Caco-2 (cell line): ENCODE measurements at places on chromosomes 7 and 10. TPM values are rescaled to one million over a fixed set of nuclear protein-coding genes. Genes with fewer than 3 reads are reported as not detected.
A peak's percentile ranks its signal among the peaks of the same experiment; 100 is the strongest.

GRCh38 chr7:46396481-46396880 is 475.4 kb upstream of the IGFBP3 start:
- H3K4me1 ChIP-seq, result 0 out of 2 replicates have a peak, but pooled peaks cover 8% of the 10 kb centered on the region
- no peak overlapping the region for H3K27ac ChIP-seq
- H3K27me3 ChIP-seq, result no peaks in the 10 kb centered on the region
- DNase-seq, result no peak
- no peaks in the 10 kb centered on the region for H3K36me3 ChIP-seq

DNA sequence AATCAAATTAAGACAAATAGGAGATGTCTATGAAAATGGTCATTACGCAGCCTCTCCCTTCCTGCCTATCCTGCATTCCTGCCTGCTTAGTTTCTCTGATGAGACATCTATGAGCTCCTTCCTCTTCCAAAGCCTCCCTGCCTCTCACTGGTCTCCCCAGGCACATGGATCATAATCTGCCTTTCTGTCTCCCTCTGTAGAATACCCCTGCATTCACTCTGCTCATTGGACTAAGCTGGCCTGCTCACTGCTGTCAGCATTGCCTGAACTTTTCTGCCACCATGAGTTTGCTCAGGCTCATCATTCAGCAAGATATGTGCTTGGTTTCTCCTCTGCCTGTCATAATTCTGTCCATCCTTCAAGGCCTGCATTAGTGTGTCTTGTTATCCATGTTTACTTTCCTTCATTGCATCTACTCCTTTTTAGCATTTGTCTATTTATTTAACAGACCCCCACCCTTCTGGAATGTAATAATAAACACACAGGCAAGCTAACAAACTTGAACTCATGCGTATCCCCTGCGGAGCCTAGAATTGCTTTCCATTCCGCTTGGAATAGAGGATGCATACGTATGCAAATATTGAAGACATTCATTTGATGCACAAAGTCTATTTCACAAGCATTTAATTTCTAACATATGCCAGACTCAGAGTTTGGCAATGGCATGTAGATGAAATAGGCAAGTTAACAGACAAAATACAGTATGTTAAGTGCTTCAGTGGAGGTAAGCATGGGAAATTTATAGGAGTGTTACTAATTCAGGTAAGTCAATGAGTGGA is 88.3 kb downstream of the PTPRZ1 start:
- H3K27ac ChIP-seq, result no peak overlapping the region
- peak; percentile 4 for DNase-seq
- H3K27me3 ChIP-seq, result no peaks in the 10 kb centered on the region
- no peak overlapping the region for H3K4me3 ChIP-seq
- no peaks in the 10 kb centered on the region for H3K36me3 ChIP-seq
- H3K4me1 ChIP-seq, result no peaks in the 10 kb centered on the region

- no peaks in the 10 kb centered on the region for H3K36me3 ChIP-seq
- DNase-seq, result peak; percentile 78
- H3K27ac ChIP-seq, result peak overlapping the region; percentile 69
- peak overlapping the region; percentile 92 for H3K4me3 ChIP-seq
These were observed 28.9 kb downstream of the SKIDA1 start for GRCh38 chr10:21496343-21497176.

GRCh38 chr7:24728503-24729364 is 28.5 kb downstream of the GSDME start:
- H3K27ac ChIP-seq, result no peak overlapping the region
- no peak for DNase-seq
- H3K4me3 ChIP-seq, result no peak overlapping the region
- no peaks in the 10 kb centered on the region for H3K27me3 ChIP-seq
- H3K4me1 ChIP-seq, result peaks cover 15% of the 10 kb centered on the region

COL13A1 gene
- not detected in 2 replicates for total RNA-seq

ALOX5 gene
- total RNA-seq, result not detected in 2 replicates

DNA sequence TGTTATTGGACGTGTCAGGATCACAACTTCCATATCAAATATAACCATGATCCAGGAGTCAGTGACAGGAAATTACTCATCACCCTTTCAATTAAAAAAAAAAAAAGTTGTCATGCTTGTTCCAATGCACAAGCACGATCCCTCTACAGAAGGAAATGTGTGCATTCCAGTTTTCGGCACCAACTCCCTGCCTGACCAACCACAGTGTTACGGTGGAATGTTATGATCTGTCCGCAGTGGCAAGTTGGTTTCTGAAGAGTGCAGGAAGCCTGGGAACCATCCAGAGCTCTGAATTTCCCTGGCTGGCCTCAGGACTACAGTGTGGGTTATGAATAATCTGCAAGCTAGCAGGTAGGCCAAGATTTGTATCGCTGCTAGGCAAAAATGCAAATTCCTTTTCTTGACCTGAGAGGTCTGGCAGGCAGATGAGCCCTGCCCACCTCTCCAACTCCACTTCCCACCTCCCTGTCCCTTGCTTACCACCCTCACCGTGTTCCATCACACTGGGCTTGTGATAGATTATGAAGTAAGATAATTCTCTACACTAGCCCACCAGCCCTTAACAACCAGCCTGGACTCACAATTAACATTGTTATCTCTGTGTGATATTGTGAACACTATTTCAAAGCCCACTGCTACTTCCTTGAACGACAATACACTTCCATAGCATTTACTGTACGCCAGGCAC is 20.4 kb downstream of the FRMPD2 start:
- no peak for DNase-seq
- no peaks in the 10 kb centered on the region for H3K27me3 ChIP-seq
- H3K4me3 ChIP-seq, result no peak overlapping the region

GRCh38 chr10:32377458-32378259 is 30.7 kb upstream of the EPC1 start:
- DNase-seq, result no peak
- H3K4me3 ChIP-seq, result peak overlapping the region; percentile 70
- no peaks in the 10 kb centered on the region for H3K36me3 ChIP-seq
- H3K4me1 ChIP-seq, result peaks cover 5% of the 10 kb centered on the region; the same call in 1 of the 2 replicates
- H3K27me3 ChIP-seq, result no peaks in the 10 kb centered on the region

DNA sequence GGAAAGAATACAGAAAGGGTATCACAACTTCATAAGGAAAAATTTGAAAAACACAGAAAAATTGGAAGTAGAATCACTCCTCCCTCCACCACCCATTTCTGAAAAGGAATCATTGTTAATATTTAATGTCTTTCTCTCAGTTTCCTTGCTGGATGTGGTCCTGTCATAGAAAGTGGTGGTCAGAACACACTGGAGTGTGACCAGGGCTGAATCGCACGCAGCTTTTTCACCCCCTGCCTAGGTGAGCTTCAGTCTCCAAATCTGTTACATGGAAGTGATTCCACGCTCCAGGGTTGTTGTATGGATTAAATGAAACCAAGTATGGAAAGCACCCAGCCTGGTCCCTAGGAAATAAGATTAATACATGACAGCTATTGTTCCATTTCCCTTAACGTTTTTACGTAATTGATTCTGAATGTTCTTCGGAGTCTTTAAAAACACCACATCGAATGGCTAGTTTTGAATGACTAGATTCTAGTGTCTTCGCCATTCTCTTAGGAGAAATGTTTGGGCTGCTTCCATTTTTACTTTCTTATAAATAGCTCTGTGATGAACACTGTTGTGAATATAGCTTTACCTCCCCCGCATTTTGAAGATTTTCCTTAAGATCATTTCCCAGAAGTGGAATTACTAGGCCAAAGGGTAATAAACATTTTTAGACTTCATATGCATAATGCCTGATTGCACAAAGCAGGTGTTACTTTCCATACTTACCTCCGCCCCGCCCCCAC is 10.9 kb upstream of the DUSP5 start:
- H3K27ac ChIP-seq, result peak overlapping the region; percentile 77
- H3K4me1 ChIP-seq, result peaks cover 50% of the 10 kb centered on the region
- no peaks in the 10 kb centered on the region for H3K36me3 ChIP-seq
- DNase-seq, result no peak
- H3K27me3 ChIP-seq, result no peaks in the 10 kb centered on the region
- no peak overlapping the region for H3K4me3 ChIP-seq

DNA sequence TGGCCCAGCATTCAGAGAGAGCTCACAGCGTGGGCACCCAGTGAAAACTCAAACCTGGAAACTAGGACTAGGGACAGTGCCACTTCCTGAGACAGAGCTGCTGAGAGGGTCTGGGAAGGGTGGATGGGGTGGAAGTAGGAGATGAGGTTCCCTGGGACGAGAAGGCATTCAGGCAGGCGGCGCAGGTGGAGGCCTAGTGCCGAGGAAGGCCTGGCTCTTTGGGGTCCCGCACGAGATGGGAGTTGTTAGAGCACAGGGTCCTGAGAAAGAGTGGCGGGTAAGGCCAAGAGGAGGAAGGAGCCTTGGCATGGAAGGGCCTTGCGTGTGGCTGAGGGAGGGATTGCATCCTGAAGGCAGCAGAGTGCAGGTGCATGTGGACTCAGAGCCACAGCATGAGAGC is 129.8 kb upstream of the SH2B2 start:
- peaks cover 21% of the 10 kb centered on the region for H3K4me1 ChIP-seq
- H3K27ac ChIP-seq, result peak overlapping the region; percentile 15
- H3K27me3 ChIP-seq, result no peaks in the 10 kb centered on the region
- H3K36me3 ChIP-seq, result peaks cover 1% of the 10 kb centered on the region; the same call in 1 of the 2 replicates

- H3K27me3 ChIP-seq, result no peaks in the 10 kb centered on the region
- H3K4me3 ChIP-seq, result no peak overlapping the region
- DNase-seq, result no peak
- H3K27ac ChIP-seq, result no peak overlapping the region
- H3K4me1 ChIP-seq, result no peaks in the 10 kb centered on the region
- H3K36me3 ChIP-seq, result no peaks in the 10 kb centered on the region
These were observed 166.8 kb upstream of the HABP2 start for GRCh38 chr10:113386005-113386404.

DNA sequence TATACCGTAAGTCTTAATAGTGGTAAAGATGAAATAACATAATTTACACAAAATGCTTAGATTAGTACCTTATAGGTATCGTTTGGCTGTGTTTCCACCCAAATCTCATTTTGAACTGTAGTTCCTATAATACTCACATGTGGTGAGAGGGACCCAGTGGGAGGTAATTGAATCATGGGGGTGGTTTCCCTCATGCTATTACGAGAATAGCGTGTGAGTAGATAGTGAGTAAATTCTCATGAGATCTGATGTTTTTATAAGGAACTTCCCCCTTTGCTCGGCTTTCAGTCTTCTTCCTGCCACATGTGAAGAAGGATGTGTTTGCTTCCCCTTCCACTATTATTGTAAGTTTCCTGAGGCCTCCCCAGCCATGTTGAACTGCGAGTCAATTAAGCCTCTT is 426.3 kb upstream of the POT1 start:
- H3K27ac ChIP-seq, result no peak overlapping the region
- no peak overlapping the region for H3K4me3 ChIP-seq
- no peaks in the 10 kb centered on the region for H3K4me1 ChIP-seq
- no peaks in the 10 kb centered on the region for H3K36me3 ChIP-seq
- no peaks in the 10 kb centered on the region for H3K27me3 ChIP-seq
- no peak for DNase-seq

DNA sequence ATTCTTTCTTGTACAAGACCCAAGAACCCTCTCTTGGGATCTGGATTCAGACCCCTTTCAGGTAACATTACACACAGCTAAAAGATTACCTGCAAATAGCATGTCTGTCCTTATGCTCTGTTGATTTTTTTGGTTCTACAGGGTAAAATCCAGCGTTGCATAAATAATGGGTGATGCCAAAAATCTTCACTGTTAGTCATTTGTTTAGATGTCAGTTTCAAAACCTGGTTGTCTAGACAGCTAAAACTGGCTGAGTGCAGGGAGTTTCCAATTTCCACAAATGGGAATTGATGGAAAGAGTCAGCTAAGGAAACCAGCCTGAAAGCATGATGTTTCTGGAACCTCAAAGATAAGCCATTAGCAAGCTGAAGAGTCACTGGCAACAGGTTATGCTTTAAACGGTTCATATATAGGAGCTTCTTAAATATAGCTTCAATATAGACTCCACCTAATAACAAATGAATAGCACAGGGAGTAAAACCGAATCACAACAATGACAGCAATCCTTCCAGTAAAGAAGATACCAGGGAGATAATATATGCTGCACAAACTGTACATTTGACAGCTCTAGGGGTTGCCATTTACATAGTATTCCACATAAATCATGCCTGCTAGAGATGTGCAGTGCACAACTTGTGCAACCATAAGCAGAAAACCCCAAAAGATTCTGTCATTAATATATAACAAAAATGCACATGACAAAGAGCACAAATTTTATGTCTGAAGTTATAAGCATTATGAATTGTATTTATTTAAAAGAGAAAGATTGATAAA is 20.4 kb downstream of the CCDC71L start:
- no peak overlapping the region for H3K27ac ChIP-seq
- no peaks in the 10 kb centered on the region for H3K27me3 ChIP-seq
- H3K4me3 ChIP-seq, result no peak overlapping the region
- H3K36me3 ChIP-seq, result no peaks in the 10 kb centered on the region

SEMA3D gene
- total RNA-seq, result 0.61 and 0.84 TPM in 2 replicates

DNA sequence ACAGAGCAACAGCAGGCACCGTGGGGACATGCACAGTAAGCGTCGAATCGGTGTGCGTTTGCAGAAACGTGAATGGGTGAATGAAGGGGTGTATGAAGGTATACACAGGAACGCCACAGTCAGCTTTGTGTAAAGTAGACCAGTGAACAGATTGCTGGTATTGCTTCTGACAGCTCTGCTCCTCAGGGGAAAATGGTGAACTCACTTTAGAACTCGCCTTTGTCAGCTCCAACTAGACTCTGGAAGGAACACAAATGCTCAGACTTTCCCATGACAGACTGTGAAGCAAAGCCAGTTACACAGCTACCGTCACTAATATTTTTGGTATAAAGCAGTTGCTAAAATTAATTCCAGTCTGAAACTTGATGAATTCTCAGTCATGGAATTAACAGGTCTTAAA is 78.9 kb downstream of the CUX1 start:
- DNase-seq, result no peak
- no peaks in the 10 kb centered on the region for H3K27me3 ChIP-seq
- H3K36me3 ChIP-seq, result no peaks in the 10 kb centered on the region
- peaks cover 22% of the 10 kb centered on the region for H3K4me1 ChIP-seq

CDHR1 gene
- total RNA-seq, result 0.21 TPM in 1 of 2 replicates, not detected in the other

- H3K4me3 ChIP-seq, result peak within 1 kb of the TSS; percentile 90
- peaks cover 26% of the 10 kb centered on the region for H3K4me1 ChIP-seq
- H3K27me3 ChIP-seq, result no peaks in the 10 kb centered on the region
- H3K27ac ChIP-seq, result peak within 1 kb of the TSS; percentile 67
- H3K36me3 ChIP-seq, result no peaks in the 10 kb centered on the region
- DNase-seq, result peak; percentile 96
These were observed at the start of gene BAIAP2L1 for GRCh38 chr7:98400542-98401340. Gene BAIAP2L1, minus strand, starts transcription at chr7:98401090. Its CDS starts 238 bp downstream, at chr7:98400852.

CAV1 gene
- total RNA-seq, result 4.9 and 6.0 TPM in 2 replicates

ADAP1 gene
- total RNA-seq, result 65.6 and 77.6 TPM in 2 replicates

- H3K36me3 ChIP-seq, result no peaks in the 10 kb centered on the region
- no peak overlapping the region for H3K27ac ChIP-seq
- no peak for DNase-seq
These were observed 91.1 kb downstream of the VOPP1 start for GRCh38 chr7:55481155-55481554.
